ENCODE measurements at places on chromosomes 1 and 21. TPM values are rescaled to one million over a fixed set of nuclear protein-coding genes. Genes with fewer than 3 reads are reported as not detected.

C1orf116 gene
- not detected for total RNA-seq

CYP2J2 gene
- total RNA-seq, result 1.0 TPM

SERPINC1 gene
- 0.43 TPM for total RNA-seq

FAM131C gene
- total RNA-seq, result 0.41 TPM

AMY1A gene
- not detected for total RNA-seq

NAXE gene
- total RNA-seq, result 64.5 TPM

KCNJ6 gene
- not detected for total RNA-seq
